CD8-positive, alpha-beta T cell (primary cell): ENCODE measurements at places on chromosomes 3 and 15.

GRCh38 chr3:135050536-135050935 lies 255.5 kb downstream of the EPHB1 start:
- no peak for DNase-seq

GRCh38 chr3:152909180-152909883 lies 74.4 kb downstream of the P2RY1 start:
- DNase-seq: no peak

DNA sequence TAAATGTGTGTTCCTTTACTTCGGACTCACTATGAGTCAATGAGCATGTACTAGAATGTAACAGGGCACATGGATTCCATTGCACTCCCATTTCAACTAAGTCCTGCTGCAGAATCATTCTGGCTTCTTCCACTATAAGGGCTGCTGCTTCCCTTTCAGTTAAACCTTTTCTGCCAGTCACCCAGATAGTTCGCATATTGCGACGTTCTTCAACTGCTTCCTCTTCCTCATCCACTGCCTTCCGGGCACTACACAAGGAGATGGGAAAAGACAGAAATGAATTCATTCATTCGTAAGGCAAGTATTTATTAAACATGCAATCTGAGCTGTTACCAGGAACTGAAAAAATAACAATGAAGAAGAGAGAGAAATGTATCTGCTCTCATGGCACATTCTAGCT lies 55.6 kb downstream of the POLQ start:
- DNase-seq: no peak

GRCh38 chr3:142857056-142857455 lies 31.8 kb downstream of the PCOLCE2 start:
- no peak for DNase-seq

GRCh38 chr15:38504680-38505467 lies 50.9 kb downstream of the FAM98B start:
- no peak for DNase-seq

DNA sequence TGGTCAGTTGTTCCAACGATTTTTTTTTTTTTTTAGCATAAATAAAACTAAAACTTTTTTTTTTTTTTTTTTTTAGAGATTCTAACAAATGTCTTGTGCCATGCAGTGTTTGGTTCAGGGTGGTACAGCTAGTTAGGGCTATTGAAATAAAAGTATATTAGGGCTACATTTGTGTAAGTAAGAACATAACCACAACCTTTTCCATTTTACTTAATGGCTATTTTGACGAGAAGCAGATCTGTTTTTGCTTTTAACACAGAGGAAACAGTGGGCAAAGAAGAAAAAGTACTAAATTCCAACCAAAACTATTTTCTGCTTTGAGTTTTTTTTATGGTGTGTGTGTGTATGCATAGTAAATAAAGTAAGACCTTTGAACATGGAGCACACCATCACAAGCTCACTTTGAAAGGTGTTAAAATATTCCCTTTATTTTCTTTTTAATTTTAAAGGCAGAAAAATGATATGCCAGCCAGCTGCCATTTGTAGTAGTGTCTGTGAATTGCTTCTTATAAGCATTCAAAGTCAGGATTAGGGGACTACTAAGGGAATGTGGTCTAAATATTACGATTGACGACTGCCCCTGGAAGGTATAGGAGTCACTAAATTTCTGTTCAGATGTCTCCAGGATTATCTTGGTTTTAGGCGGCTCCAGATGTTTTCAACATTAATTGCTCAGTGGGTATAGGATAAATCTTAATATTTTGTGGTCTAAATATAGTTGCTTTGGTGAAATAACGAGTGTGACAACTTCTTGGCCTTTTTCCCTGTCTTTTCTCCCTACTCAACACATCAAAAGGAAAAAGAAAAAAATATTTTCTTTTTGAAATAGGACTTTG lies 3.1 kb downstream of the RARB start:
- no peak for DNase-seq

DNA sequence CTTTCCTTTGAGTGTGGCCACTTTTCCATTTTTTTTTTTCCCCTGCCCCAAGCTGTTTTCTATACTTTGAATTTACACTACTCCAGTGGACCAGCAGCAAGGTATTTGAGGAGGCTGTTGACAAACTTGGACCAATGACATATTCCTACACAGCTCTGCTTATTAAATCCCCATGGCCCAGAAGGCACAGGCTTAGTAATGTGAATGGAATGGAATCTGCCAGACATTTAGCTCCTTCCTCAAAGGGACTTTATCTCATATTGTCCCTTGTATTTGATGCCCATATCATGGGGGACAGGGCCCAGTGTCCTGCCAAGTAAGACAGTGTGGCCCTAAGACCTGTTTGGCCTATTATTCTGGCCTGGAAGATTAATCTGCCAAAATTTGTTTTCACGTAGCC lies 107.5 kb downstream of the CHCHD6 start:
- no peak for DNase-seq

GRCh38 chr3:143809121-143809621 lies 39.1 kb downstream of the SLC9A9 start:
- no peak for DNase-seq

GRCh38 chr3:68458581-68458980 lies 473.8 kb downstream of the TAFA4 start:
- no peak for DNase-seq

GRCh38 chr3:172208586-172209332 lies 169.4 kb downstream of the FNDC3B start:
- DNase-seq: no peak

DNA sequence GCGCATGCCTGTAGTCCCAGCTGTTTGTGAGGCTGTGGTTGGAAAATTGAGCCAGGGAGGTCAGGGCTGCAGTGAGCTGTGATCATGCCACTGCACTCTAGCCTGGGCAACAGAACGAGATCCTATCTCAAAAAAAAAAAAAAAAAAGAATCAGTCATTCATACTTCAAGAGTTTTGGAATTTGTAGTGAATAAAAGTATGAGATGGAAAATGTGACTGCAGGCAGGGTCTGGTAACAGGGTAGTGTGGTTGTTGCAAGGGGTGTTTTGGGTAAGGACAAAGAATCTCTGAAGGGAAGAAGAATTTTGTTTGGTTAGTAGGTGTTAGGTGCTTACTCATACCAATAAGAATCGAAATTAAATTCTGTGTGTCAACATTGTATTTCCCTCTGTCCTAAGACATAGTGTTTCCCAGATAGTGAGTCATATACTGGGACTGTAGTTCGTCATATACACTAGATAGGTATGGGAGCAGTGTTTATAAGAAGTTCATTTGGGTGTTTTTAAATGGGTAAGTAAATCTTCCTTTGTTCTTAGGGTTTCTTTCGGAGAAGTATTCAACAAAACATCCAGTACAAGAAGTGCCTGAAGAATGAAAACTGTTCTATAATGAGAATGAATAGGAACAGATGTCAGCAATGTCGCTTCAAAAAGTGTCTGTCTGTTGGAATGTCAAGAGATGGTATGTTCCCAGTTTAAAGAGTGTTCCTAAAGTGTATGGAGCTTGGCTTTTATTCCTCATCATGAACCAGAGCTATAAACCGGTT lies 14.2 kb downstream of the NR1D2 start:
- no peak for DNase-seq
